Stimulated activated CD8-positive, alpha-beta memory T cell treated with anti-CD3 and anti-CD28 coated beads, Interleukin-4, amount 100 ng/mL, for 4 hours (primary cell): ENCODE measurements at places on chromosomes 16 and 17.

GRCh38 chr16:22098405-22099255 is 6.3 kb downstream of the VWA3A start:
- no peak for DNase-seq

DNA sequence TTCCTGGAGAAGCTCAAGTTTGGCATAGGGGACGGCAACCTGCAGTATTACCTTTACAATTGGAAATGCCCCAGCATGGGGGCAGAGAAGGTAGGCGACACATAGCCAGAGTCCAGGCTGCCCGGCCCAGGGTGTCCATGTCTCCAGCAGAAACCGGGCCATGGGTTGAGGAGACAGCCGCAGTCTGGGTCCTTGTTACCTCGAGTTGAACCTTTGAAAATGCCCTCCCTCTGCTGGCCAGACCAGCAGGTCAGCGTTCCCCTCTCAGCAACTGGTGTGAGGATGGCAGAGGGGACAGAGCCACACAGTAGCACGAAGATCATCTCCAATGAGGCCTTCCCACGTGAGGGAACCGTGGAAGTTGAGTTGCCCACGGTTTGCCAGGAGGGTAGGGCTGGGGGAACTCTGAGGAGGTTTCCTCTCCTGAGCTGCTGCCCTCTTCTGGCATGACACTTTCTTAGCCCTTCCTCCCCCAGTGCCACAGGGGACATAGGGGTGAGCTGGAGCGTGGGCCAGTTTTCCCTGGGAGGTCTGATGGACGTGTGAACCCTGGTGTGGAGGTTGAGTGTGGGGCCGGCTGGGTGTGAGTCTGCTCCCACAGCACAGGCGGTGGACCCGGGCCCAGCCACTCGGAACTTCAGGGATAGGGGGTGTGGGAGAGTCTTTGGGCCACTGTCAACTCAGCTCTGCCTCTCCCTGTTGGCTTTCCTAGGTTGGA is 27.2 kb downstream of the PLCD3 start:
- DNase-seq: no peak

DNA sequence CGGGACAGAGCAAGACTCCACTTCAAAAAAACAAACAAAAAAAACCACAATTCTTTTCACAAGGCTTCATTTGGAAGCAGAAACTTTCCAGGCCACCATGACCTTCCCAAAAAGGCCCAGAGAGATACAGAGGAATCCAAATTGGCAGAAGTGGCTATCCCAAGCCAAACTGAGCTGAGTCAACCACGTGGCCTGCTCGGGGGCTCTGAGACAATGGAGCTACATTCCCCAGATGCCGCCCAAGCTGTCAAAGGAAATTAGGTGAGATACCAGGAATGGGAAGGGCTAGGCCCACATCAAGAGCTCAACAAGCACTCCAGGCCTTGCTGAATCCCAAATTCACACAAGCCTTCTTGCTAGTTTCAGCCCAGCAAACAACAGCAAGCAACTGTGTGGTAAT is 5.7 kb upstream of the EXOSC6 start:
- no peak for DNase-seq

- DNase-seq: no peak
Observed at GRCh38 chr17:14616528-14616927, 315.6 kb downstream of the HS3ST3B1 start.

DNA sequence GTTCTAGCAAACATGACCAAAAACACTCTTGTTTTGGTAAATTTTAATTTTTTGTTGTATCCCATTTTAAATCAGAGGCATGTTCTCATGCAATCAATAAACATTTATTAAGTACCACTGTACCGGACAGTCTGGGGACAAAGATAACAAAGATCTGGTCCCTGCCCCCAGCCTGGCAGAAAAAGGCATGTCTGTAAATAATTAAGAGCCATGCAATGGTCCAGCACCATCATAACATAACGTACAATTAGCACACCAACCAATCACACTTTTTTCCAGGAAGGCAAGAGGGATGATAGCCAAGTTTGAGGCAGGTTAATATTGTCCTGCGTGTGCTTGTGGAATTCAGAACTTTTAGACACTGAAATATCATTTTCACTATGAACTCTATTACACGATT is 3.5 kb downstream of the KCNJ16 start:
- no peak for DNase-seq

DNA sequence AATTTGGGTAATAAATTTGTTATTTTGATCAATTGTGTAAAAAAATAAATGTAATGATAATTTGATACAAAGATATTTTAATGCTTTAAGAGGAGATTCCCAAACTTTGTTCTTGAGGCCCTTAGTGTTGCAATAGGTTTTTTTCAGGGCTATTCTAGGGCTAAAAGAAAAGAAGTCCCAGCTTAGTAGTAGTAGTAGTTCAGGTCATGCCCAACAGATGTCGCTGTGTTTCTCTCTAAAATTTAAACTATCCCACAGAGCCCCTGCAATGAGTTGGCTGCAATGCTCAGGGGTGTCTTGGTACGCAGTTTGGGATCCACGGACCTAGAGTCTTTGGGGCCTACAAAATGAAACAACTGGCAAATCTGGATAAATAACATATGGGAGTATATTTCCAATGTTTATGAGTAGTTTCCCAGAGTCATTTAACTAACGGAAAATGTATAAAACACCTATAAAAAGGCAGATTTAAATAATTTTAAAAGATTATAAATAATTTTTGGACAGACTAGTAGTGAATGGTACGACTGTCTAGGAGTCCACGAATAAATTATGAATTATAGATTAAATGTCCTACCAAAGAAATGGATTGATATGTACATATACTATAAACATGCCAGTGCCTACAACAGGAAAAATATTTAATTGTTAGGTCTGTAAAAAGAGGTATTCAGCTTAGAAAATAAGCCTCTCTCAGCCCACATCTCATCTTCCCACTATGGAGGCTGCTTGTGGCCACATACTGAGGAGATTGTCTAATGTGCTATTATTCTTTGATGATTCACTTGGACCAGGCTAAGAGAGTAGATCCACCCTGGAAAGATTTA is 228.5 kb upstream of the PMFBP1 start:
- no peak for DNase-seq

DNA sequence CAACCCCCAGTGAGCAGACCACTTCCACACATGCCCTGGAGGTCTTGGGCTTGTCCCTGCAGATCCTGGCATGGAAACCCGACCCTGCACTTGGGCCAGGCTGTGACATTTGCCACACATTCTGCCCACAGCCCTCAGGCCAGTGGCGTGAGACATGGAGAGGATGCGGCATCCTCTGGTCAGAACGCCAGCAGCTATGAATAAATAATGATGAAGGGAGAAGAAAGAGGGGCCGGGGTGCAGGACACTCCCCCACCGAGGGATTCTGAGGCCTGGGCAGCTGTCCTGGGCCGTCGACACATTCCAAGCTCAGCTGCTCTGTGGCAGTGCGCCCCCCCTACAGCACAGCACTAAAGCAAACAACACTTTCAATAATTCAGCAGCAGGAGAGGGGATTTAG is 148.8 kb downstream of the ENGASE start:
- DNase-seq: no peak

DNA sequence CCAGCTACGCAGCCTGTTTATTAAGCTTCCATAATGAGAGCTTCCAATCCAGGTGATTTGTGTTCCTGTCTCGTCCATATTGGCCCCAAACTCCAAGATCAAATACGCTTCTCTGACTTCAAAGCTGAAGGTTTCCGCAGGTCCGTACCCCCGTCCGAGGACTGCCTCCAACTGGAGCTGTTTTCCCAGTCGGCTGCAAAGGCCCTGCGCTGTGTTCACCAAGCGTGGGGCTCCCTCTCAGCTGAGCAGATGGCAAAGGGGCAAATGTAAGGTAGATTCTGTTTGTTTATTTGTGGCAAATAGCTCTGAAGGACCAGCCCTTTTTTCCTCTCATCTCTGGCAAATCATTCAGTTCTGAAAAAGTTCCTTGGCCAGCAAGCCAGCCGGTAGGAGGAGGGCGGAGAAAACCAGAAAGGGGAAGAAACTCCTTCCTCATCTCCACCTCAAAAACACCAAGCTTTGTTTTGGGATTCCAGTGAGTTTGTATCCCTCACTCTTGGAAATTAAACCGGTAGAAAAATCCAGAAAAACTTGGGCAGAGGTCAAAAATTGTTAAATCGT is 35.2 kb downstream of the NXN start:
- DNase-seq: no peak

GRCh38 chr16:62549875-62550274 is 513.6 kb upstream of the CDH8 start:
- no peak for DNase-seq

- DNase-seq: no peak
Observed at GRCh38 chr16:15509593-15510535, 75.5 kb downstream of the BMERB1 start.

DNA sequence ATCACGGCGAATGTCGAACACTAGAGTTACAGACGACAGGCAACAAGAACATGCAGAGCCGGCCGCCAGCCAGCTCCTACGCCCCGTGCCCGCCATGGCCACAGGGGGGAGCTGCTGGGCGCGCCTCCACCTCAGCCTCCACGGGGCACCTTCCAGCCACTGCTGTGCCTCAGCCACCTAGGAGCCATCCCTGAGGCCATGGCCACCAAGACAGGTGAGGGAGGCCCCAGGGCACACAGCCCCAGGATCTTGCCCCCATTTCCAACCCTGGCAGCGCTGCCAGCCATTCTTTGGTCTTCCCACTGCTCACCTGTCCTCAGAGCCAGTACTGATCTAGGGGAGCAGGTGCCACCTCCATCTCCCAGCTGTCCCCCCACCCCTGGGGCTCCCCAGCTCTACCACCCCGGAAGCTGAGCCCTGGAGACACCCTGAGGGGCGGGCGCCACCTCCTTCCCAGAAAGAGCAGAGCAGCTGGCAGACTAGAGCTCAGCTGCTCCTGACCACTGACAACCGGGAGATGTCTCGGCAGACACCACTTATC is 11.8 kb downstream of the GNPTG start:
- DNase-seq: peak; percentile 32

DNA sequence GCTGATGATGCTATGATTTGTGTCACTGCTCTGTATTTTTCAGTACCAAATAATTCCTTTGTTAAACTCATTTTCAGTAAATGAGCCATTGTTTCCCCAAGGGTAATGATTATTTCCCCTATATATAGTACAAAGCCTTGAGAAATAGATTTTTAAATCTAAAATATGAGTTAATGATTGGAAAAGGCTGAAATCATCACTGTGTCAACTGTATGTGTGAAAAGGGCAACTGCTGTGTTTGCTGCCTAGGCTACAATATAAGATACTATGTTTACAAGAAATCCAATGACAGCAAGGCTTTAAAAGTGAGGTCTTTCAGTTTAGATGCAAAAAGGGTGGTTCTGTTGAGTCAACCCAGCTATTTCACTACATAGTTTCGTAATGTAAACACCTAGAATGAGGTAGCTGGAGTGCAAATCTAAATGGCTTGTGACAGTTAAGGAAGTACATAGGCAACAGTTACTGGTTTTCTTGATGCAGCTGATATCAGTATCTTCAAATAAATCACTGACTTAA is 15.3 kb downstream of the NLK start:
- no peak for DNase-seq

- no peak for DNase-seq
Observed at GRCh38 chr16:85753559-85753958, 2.7 kb upstream of the C16orf74 start.

DNA sequence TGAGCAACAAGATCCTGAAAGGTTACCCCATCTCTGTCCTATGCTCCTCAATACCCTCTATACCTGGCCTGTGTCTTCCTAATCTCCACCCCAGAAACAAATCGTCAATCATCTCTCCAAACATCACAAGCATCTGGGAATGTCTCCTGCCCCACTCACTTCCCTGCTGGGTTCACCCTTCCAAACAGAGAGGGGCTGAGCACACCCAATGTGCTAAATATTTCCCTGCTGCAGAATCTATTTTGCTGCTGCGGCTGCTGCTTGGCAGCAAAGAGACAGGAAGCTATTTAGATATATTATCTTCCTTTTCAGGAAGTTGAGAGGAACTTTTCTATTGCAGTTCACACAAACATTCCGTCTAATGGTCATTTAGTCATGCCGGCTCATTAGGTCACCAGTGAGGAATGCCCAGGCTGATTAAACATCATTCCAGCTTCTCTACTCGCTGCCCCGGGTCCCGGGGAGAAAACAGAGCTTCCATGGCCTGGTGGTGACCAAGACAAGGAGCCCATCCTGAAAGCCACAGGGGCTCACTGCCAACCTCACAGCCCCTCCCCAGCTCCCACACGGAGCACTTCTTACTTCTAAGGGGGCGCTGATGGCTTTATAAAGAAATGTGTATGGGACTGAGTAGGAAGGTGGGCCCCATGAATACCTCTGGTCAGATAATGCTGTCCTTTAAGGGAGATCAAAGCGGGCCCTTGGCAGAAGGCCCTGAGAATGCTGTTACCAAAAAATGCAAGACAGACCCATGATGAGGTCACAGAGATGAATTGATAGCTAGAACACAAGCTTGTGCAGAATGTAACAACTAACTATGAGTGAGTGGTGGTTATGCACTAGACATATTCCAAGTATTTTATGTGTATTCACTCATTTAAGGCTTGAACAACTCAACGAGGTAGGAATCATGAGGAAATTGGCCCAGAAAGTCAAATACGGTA is 218.3 kb downstream of the SOX9 start:
- DNase-seq: no peak

DNA sequence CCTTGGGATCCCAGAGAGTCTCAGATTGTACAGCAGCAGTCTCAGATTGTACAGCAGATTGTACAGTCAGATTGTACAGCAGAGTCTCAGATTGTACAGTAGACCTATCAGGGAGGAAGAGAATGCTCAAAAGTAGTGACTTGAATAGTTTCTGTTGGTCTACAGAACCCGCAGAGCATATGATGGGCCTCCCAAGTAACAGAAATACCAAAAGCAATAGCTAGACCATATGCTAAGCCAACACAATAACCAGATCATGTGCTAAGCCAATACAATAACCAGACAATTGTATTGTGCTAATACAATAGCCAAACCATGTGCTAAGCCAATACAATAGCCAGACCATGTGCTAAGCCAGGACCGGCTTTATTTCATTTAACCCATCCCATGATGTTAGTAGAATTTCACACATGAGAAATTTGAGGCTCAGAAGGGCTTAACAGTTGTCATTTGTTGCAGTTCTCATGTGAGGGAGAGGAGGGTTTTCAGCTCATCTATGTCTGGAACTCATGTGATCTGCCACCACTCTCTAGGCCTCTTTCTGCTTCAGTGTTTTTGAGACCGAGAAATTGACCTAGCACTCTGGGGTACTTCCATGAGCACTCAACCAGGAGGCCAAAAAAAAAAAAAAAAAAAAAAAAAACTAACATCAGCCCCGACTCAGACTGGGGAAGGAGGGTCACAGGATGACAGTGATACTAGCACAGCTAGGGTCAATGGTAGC is 144.0 kb downstream of the SOX9 start:
- no peak for DNase-seq

- no peak for DNase-seq
Observed at GRCh38 chr16:15970743-15971439, 21.5 kb downstream of the ABCC1 start.

DNA sequence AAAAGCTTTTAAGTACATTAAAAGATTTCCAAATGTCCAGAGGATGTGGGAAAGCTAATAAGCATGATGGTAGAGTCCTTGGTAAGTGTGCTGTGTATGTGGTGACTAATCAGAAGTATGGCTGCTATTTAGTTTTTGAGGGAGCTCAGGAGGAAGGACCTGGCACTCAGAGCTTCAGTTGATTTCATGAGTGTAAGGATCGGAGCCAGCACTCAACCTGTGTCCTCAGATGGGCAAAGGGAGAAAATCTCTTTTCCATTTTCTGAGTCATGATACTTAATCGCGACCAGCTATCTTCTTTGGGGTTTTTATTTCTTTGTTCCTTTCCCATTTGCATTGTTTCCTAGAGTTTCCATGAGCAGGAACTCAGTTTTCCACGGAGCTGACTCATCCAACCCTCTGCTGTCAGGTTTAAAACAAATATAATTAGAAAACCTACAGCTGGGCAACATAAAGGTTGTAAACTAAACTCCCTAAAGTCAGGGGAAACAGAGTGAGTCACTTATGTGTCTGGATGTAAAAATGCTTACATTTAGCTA is 125.4 kb downstream of the MAP2K6 start:
- DNase-seq: no peak
